ENCODE measurements at places on chromosomes 12 and 14.
A peak's percentile ranks its signal among the peaks of the same experiment; 100 is the strongest.

GRCh38 chr12:119828300-119828699, 48.8 kb downstream of the CIT start:
- DNase-seq: no peak

- no peak for DNase-seq
These were observed 100.7 kb downstream of the ITPR2 start for GRCh38 chr12:26732005-26732908.

GRCh38 chr12:88388566-88389540, 191.4 kb downstream of the KITLG start:
- DNase-seq: no peak

GRCh38 chr12:127664901-127665300, 602.1 kb upstream of the TMEM132C start:
- DNase-seq: no peak

- no peak for DNase-seq
These were observed 26.2 kb upstream of the NPFF start for GRCh38 chr12:53533471-53533870.

- no peak for DNase-seq
These were observed 78.1 kb upstream of the NOS1 start for GRCh38 chr12:117439531-117440001.

DNA sequence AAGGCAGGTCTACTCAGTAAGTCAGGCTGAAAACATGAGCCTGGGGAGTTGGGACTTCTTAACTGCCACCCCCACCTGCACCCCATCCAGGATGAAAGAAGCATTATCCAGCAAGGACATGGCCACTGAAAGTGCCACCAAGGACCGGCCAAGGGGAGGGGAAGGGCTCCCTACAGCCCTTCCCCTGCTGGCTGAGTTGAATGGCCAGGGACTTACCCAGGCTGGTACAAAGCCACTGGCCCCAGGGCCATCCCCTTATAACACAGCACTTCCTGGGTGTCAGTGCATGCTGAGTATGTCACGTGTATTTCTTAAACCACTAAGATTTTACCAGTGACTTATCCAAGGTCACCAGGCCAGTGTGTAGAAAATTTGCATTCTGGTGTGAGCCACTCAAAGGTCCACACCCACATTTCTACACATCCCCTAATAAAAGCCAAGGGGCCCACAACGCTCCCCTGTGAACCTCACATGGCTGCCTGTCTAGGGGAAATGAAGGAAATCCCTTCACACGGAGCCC, 29.3 kb upstream of the ZFP36L1 start:
- no peak for DNase-seq

DNA sequence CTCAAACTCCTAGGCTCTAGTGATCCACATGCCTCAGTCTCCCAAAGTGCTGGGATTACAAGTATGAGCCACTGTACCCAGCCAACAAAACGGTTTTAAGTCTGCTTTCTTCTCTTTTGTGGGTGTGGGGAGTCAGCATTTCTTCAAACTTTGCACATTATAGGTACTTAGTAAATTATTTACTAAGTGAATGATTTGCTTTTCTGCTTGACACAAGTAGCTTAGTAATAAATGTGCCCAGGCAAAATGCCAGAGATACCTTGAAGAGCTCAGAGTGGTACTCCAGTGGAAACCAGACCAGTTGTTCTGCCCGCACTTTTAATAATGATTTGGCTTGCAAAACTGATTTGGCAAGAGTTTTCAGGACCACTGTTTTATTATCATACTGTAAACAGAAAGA, 15.0 kb downstream of the DEPDC4 start:
- DNase-seq: peak; percentile 82

DNA sequence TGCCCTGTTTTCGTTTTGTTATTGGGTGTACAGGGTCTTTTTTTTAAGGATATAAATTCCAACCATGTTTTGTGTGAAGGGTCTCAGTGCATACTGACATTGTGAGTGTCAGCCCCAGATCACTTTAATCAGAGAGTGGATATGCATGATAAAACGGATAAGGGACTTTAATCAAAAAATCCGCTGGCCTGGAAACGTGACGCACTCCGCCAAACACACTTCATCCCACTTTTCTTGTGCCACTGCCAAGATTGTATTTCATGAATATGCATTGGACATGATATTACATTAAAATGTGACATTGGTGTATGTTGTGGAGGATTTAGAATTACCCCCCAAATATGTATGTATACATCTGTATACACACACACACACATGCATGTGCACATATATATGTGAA, 273.1 kb downstream of the VRK1 start:
- DNase-seq: no peak

- no peak for DNase-seq
These were observed 374.2 kb downstream of the PRKD1 start for GRCh38 chr14:29553427-29553826.

DNA sequence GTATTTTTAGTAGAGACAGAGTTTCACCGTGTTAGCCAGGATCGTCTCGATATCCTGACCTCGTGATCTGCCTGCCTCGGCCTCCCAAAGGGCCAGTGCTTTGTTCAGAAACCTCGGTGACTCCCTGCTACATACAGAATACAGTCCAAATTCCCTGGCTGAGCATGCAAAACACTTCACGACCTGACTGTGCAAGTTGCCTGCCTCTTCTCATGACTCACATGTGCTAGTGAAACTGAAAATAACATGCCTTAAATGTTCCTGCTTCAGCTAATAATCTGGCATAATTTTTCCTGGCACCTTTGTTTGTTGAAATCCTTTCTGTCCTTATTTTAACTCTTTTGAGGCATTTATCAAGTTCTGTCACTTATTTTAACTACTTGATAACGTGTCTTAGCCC, 8.2 kb downstream of the DMAC2L start:
- DNase-seq: no peak

- no peak for DNase-seq
These were observed 1243.3 kb upstream of the SEL1L start for GRCh38 chr14:82776958-82777357.

DNA sequence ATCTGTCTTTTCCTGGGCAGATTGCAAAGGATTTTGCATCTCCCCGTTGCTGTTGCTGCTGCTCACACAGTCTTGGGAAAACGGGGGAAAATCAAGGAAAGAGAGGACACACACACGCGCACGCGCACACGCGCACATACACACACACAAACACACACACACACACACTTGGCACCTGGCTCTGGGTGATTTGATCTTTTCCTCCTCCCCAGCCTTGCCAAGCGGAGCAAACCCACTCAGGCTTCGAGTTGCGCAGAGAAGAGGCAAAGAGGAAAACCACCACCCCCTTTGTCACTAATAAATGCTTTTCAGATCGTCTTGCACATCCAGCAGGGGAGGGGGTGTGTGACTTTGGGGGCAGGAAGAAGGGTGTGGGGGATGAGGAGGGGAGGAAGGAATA, 965 bp upstream of the NOS1 start:
- no peak for DNase-seq

DNA sequence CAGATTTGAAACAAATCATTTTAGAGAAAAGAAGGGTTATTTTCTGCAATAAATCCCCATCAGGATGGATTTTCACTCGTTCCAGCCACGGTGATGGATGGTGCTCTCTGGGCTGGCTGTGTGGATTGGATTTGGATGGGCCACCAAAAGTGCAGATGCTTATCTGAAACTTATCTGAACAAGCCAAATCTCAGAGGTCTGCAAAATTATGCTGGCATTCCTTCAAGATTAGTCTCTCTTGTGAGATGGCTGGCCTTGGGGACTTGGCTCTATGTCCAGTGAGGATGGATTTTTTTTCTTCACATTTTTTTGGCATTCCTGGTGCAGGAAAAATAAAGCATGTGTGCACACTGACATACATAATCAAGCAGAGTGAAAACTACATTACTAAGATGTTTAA, 341.9 kb downstream of the GXYLT1 start:
- no peak for DNase-seq

GRCh38 chr12:34048714-34049113, 26.4 kb downstream of the ALG10 start:
- no peak for DNase-seq

GRCh38 chr12:132554845-132555630, 55.3 kb downstream of the LRCOL1 start:
- no peak for DNase-seq

DNA sequence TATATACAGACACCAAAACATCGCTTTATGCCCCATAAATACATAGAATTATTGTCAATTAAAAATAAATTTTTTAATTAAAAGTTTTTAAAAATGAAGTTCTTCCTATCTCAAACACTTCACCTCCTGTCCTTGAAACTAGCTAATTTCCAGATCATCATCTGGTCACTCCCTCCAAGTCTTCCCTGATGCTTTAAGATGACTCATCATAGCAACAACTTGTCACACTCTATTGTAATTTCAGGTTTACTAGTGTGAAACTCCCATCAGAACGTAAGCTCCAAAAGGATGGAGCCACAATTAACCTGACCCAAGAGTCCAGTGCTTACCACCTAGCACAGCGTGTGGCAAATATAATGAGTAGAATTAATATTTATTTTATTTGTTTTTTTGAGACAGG, 16.3 kb downstream of the GXYLT1 start:
- DNase-seq: no peak

DNA sequence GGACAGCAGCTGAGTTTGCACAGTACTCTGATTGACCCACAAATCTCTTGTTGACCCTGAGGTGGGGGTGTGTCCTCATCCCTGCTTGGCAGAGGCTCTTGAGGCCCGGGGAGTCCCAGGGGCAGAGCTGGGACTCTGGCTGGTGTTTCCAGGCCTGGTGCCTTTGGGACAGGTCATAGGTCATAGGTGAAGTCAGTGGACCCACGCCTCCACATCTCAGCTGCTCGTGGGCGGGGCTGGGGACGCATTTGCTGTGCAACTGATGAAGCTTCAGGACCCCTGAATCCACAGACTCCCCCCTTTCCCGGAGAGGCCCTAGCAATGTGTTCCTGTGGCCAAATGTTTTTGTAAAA, 408 bp upstream of the CACNA2D4 start:
- no peak for DNase-seq

DNA sequence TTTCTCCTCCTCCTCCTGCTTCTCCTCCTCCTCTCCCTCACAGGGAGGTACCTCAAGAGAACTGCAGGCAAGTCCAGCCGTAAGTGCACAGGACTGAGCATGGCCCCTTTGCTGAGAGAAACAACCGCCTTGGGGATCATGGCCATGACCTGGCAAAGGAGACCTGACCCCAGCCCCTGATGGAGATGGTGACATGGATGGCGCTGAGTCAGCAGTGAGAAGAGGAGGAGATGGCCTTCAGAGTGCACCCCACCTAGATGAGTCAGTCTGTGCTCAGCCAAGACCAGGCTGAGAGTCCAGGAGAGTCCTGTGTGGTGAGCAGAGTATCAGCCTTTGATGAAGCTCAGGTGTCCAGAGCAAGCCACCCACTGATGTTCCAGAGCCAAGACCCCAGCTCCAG, 36.4 kb downstream of the MEG3 start:
- DNase-seq: no peak

GRCh38 chr12:97650242-97650641, 187.6 kb downstream of the RMST start:
- peak; percentile 36 for DNase-seq

GRCh38 chr12:40775661-40776060, 83.4 kb downstream of the CNTN1 start:
- DNase-seq: no peak

DNA sequence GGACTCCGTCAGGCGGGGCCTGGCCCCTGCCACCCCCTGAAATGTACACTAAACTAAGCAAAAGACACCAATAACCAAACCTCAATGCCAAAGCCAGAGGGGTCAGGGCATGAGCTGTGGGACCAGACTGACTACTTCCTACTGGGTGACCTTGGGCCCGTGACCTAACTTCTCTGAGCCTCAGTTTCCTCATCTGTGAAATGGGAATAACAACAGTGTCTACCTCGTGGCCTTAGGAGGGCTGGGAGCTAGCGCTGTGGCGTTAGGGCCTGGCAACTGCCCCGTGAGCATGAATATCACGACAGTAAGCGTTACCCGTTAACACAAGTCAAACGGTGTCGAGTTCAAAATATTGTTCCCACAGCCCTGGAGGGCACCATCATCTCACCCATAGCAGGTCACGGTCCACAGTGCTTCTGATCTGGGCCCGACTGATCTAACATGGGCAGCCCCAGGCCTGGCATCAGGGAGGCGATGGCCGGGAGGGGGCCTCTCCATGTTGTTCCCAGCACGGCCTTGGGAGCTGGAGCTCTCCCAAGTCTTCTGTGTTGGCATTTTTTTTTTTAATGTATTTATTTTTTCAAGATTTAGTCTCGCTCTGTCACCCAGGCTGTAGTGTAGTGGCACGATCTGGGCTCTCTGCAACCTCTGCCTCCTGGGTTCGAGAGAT, 52.2 kb downstream of the TESC start:
- DNase-seq: no peak

DNA sequence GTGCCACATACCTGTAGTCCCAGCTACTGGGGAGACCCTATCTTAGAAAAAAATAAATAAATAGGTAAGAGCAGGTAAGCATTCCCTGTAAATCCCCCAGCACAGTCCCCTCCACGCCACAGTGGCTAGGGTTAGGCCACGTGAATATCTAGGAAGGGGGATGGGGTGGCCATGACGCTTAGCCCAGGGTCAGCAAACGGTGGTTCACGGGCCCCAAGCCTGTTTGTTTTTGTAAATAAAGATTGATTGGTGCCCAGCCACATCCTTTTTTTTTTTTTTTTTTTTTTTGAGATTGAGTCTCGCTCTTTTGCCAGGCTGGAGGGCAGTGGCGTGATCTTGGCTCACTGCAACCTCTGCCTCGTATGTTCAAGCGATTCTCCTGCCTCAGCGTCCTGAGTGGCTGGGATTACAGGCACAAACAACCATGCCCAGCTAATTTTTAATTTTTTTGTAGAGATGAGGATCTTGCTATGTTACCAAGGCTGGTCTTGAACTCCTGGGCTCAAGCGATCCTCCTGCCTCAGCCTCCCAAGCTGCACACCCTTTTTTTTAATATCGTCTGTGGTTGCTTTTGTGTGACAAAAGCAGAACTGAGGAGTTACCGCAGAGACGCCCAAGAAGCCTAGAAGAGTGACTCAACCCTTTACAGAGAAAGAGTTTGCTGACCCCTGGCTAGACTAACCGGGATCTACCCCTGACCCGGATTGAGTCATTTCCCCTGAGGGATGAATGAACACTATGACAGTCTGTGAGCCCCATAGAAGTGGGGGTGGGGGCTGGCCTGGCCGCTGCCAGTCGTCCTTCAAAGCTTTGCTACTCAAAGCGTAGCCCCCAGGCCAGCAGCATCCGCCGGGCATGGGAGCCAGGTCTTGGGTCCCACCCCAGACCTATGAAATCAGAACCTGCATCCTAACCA, 113.7 kb upstream of the NCOR2 start:
- DNase-seq: peak; percentile 74

GRCh38 chr12:94954029-94954685, 49.3 kb downstream of the NDUFA12 start:
- DNase-seq: peak; percentile 4

DNA sequence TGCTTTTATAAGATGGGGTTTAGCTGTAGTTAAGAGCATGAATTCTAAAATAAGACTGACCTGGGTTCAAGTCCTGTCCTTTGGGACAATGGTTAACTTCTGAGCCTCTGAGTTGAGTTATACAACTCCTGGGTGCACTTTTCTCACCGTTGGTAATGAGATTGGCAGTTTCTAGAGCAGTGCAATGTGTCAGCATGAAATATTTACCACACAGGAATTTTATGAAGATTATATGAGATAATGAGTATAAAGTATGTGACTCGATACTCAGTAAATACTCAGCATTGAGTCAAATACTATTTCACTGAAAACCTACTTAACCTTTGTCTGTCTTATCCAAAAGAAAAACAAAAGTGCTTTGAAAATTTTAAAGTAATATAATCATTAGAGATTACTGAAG, 214.2 kb downstream of the CPNE8 start:
- DNase-seq: no peak

- DNase-seq: peak; percentile 5
These were observed 1.1 kb downstream of the ADSS1 start for GRCh38 chr14:104724981-104725771.

- DNase-seq: no peak
These were observed 390.3 kb downstream of the ZFP36L1 start for GRCh38 chr14:68402525-68403101.

GRCh38 chr14:94522115-94522724, 13.0 kb upstream of the SERPINA12 start:
- DNase-seq: no peak
